ENCODE measurements at places on chromosomes 4 and X.

GRCh38 chr4:83258461-83258860 is 26.1 kb downstream of the COQ2 start:
- DNase-seq, result no peak

DNA sequence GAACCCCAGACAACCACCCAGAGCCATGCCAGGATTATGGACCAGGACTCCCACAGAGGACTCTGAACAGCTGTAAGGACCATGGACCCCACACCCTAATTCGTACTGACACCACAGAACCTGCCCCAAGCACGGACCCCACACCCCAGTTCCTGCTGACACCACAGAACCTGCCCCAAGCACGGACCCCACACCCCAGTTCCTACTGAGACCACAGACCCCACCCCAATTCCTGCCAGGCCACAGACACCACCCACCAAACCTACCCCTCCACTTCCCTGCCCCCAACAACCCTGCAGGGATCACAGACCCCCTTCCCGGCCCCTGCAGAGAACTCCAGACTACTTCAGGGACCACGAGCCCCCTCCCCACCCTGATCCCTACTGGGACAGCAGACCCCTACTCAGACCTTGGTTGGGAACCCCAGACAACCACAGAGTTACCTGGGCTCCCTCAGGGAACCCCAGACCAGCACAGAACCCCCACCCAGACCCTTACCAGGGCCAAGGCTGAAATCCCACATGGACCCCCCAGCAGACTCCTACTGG is 1.4 kb upstream of the DHRSX start:
- DNase-seq, result no peak

GRCh38 chr4:152385551-152385950 is 150.3 kb downstream of the FBXW7 start:
- no peak for DNase-seq

- no peak for DNase-seq
Observed at GRCh38 chr4:139526928-139527327, 29.1 kb downstream of the SETD7 start.

GRCh38 chrX:132267392-132267791 is 48.1 kb upstream of the RAP2C start:
- no peak for DNase-seq

DNA sequence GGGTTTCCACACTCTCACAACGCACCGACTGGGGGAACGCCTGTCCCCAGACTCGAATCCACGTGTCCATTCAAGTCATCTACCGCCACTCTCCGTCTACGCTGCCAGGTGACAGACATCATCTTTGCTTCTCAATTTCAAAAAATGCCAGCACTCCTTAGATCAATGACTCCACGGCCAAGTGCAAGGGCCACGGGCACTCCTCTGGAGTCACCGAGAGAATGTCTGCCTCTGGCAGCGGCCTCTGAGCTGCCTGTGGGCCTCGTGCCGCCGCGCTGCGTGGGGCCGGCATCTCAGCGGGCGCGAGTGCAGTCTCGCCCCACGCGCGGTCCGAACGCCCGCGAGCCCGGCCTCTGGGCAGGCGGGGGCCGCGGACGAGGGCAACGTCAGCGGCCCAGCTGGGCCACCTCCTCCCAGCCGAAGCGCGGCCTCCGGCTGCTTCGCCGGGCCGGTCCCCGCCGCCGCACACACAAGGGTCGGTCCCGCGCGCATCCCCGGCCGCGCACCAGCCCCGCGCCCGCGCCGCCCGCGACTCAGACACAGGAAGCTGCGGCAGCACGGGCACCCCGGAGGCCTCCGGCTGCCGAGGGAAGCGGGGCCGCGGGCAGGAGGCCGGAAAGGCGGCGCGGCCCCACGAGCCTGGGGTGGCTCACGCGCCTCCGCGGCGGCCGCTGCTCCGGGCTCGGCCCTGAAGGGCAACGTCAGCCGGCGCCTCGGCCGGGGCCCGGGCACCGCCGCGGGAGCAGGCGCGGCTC is 450 bp downstream of the ACSL1 start:
- DNase-seq, result peak; percentile 63

GRCh38 chr4:4590546-4590945 is 48.7 kb upstream of the STX18 start:
- DNase-seq, result no peak

- DNase-seq, result no peak
Observed at GRCh38 chr4:11053601-11054220, 369.1 kb upstream of the CLNK start.

- DNase-seq, result no peak
Observed at GRCh38 chr4:147843162-147843561, 111.3 kb downstream of the ARHGAP10 start.

DNA sequence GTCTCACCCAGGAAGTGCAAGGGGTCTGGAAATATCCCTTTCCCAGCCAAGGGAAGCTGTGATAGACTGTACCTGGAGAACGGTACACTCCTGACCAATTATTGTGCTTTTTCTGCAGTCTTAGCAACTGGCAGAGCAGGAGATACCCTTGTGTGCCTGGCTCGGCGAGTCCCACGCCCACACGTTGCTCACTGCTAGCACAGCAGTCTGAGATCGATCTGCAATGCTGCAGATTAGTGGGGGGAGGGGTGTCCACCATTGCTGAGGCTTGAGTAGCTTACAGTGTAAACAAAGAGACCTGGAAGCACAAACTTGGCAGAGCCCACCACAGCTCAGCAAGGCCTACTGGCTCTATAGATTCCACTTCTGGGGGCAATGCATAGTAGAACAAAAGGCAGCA is 138.5 kb downstream of the CHRDL1 start:
- DNase-seq, result no peak

DNA sequence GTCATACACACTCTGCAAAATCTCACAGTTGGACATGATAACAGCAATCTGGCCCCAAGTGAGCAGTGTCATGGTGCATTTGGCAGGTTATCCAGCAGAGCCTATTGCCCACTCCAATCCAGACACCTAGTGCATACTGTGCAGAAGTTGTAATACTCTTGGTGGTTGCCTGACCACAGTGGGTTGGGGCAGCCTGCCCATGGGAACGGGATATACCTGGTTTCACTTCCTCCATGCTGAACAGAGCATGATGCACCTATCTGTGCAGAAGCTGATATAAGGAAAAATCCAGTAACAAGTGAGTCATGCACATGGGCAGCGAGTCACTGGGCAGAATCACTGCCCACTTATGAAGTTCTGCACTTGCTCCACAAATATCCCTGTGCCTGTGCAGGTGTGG is 105.3 kb upstream of the IGSF1 start:
- no peak for DNase-seq

GRCh38 chr4:82519776-82520175 is 42.0 kb downstream of the TMEM150C start:
- no peak for DNase-seq

GRCh38 chr4:129346734-129347133 is 250.8 kb downstream of the C4orf33 start:
- DNase-seq, result no peak

GRCh38 chr4:89586318-89586717 is 250.6 kb downstream of the SNCA start:
- DNase-seq, result no peak

DNA sequence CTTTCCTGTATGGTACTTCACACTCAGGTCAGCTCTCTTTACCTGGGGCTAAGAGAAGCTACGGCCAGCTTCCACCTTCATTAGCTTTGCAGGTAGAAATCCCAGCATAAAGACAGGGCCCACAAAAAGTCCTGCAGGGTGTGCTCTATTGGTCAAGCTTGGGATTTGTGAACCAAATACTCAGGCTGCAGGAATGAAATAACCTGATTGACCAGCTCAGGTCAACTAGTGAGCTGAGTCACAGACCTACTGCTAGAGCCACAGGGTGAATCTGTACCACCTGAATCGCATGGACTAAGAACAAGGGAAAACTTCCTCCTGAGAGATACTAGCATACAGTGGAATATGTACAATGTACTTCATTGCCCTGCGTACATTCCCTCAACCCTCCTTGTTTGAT is 172.2 kb downstream of the HHIP start:
- DNase-seq, result no peak

- no peak for DNase-seq
Observed at GRCh38 chrX:8044947-8045346, 117.7 kb upstream of the PNPLA4 start.

GRCh38 chrX:56833626-56834025 is 104.6 kb downstream of the NBDY start:
- DNase-seq, result no peak

DNA sequence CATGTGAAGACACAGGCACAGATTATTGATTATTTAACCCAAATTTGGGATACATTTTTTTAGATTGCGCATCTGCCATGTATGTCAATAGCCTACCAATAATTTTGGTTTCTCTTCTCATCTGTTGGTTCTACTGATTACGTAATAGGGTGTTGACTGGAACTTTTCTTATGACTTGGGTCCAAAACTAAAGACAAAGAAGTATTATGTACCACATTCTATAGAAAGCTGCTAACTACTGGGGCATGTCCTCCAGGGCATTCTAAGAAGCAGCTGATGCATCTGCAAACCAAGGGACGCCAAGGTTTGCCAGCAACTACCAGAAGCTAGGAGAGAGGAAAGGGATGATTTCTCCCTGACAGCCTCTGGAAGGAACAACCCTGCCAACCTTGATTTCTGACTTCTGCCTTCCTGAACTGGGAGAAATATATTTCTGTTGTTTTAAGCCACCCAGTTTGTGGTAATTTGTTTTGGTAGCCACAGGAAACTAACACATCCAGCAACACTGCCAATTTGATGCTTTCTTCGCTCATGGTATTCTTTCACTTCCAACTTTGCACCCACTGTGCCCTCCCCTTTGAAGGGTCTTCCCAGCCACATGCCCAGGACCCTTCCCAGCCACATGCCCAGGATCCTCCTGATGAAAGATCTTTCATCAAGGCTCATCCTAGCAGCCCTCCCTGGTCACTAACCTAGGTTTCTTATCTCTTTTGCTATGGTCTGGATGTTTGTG is 15.9 kb upstream of the TLR1 start:
- DNase-seq, result no peak

- DNase-seq, result peak; percentile 92
Observed at GRCh38 chr4:26857278-26858034, 3.2 kb upstream of the STIM2 start.

GRCh38 chr4:26284536-26284935 is 36.3 kb upstream of the RBPJ start:
- DNase-seq, result no peak

GRCh38 chr4:127143460-127144195 is 489.1 kb upstream of the INTU start:
- DNase-seq, result no peak

GRCh38 chr4:26213317-26213716 is 107.5 kb upstream of the RBPJ start:
- DNase-seq, result no peak

DNA sequence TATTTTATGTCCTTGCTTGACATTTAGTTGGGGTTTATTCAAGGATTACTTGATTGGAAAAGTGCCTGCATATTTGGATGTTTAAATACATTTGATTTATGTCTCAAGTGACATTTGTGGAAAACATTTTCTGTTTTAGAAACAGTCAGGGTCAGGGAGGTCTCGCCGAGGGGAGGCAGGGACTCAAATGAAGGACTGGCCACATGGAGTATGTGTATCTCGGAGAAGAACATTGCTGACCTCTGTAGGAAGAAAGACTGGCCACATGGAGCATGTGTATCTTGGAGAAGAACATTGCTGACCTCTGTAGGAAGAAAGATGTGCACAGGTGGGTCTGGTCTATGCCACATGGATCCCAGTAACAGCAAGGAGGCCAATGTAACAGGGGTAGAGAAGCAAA is 233.6 kb downstream of the TRIML1 start:
- DNase-seq, result no peak

DNA sequence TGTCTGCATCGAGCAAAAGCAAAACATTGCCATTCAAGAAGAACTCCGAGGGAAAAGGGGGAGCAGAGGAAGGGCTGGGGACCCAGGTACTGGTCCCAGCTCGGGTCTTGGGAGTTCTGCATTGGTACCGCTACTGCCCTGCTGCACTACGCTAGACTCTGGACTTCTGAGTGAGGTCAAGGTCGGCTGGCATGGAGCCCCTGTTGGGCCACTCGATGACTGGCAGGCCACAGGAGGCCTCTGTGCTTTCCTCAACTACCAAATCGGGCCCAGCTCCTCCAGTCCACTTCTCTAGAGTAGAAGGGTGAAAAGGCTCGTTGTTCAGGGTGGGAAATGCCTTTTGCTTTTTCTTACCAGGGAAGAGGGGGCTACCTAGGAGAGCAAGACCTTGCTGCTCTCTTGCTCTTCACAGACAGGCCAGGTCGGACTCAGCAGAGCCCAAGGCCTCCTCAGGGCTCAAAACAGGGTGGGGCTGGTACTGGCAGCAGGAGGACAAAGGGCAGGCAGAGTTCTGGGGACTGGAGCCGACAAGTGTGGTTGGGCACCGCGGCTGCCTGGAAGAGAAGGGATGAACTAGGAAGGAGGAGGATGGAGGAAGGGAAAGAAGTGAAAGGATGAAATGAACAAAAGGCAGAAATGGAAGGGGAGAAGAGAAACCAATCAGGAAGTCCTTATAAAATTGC is 8.9 kb upstream of the IRAK1 start:
- no peak for DNase-seq

- no peak for DNase-seq
Observed at GRCh38 chr4:115149106-115149505, 35.7 kb upstream of the NDST4 start.

GRCh38 chrX:27797575-27797974 is 10.2 kb upstream of the MAGEB10 start:
- no peak for DNase-seq

- DNase-seq, result no peak
Observed at GRCh38 chr4:152938237-152938947, 2.3 kb downstream of the FHDC1 start.

DNA sequence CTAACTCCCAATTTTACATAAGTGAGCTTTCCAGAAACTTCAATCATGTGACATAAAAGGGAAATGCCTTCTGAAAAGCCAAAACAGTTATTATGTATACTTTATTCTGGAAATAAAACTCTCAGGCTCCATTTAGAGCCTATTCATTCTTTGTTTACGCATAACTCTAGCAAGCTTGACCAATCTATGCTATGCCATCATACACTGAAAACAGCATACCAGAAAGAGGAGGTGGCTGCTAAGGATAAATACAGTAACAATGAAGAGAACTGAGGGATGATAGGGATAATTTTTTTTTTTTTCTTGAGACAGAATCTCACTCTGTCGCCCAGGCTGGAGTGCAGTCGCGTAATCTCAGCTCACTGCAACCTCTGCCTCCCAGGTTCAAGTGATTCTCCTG is 24.4 kb downstream of the CDKL2 start:
- DNase-seq, result no peak

DNA sequence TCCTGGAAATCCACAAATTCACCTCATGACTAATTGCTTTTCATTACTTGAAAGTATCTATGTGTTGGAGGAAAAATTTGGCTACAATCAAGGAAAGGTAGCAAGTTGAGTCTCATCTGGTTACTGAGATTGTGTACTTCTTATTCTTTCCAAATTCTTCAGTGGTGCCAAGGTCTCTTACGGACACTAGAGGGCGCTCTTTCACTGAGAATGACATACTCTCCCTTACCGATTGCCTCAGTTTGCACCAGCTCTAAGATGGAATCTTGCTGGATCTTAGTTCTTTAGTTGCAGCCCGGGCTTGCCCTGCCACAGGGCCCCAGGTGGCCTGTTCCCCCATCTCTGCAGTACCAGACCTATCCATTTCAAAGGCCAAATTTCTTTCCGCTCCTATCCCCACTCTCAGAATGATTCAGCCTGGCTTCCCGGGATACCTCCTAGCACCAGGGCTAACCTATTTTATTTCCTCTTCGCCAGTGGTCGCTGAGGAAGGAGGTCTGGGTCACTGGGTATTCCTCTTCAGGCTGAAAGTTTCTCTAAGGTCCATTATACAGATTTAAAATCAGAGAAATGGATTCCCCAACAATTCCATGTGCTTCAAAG is 24.6 kb upstream of the GPR50 start:
- peak; percentile 12 for DNase-seq

GRCh38 chrX:45401923-45402322 is 201.2 kb upstream of the DIPK2B start:
- no peak for DNase-seq

GRCh38 chrX:127568691-127569090 is 483.5 kb downstream of the ACTRT1 start:
- DNase-seq, result no peak
